HuH-7.5 (cell line): ENCODE measurements at places on chromosomes 1 and 21.

DNA sequence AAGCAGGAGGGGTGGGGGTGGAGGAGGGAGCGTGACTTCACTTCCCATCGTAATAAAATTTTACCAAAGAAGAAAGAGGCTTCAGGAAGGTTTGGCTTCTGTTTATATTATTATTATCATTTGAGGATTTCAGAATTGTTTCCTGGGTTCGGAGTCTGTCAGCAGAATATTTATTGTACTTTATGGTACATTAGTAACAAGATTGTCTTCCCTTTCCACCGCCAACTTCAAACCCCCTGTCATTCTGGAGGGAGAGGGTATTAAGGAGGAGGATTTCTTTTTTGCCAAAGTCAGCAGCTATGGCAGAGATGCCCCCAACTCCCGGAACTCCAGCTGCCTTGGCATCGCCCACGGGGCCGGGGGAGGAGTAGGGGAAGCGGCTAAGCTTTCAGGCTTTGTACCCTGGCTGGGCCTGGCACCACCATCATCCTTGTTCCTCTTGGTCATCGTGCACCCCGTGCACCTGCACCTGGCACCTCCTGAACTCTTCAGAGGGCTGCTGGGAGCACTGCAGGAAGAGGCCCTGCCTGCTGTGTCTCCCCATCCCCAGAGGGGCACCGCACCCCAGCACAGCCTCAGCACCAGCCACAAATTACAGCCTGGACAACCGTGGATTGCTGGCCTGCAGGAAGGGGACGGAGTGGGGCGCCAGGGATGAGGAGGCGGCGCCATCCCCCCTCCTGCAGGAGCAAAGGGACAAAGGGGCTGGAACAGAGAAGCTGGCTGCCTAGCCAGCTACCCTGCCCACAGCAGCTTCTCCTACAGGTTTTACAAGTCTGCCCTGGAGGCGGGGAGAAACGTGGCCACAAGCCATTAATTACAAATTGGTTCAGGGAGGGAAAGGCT lies 24.0 kb upstream of the PAX7 start:
- DNase-seq = no peak

DNA sequence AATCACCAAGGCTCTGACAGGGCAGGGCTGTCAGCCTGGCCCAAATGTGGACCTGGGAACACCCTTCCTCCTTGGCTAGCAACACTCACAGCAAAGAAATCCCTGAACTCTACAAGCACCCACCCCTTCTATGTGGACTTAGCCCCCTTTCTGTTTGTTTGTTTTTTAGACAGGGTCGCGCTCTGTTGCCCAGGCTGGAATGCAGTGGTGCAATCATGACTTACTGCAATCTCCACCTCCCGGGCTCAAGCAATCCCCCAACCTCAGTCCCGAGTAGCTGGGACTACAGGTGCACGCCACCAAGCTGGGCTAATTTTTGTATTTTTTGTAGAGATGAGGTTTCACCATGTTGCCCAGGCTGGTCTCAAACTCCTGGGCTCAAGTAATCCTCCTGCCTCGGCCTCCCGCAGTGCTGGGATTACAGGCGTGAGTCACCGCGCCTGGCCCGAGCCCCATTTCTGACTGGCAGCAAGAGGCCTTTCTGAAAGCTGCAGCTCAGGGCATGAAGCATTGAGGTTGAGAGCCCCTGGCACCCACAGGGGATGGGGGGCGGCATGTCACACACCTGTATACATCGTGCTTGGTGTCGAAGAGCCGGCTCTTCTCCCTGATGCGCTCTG lies 16.2 kb downstream of the RIPK4 start:
- peak; percentile 76 for DNase-seq

DNA sequence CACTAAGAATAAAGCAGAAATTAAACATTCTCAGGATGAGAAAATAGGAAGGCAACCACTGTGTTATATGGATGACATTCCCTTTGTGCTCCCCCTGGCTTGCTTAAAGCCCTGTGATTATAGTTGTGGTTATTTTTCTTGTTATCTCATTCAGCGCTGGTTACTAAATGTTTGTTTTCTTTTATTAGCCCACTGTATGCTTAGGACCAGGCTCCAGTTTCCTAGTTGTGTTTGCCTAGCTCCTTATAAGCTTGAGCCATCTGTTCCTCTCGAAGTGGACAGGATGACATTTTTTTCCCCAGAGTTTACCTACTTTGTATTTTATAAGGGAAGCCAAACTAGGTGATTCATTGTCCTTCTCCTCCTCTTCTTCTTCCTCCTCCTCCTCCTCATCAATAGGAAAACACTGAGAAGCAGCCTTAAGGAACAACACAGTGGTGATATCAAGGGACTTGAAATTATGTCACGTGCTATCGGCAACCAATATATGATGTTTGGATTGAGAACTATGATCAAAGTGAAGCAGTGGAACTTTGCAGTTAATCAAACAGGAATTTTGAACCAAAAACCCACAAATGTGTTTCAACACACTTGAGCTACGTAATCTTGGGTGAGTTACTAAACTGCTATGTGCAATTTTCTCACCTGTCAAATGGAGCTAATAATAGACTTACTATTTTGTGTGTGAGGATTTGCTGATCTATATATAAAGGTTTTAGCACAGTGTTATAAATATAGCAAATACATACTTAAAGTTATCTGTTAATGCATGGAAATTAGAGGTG lies 35.1 kb upstream of the RGS7 start:
- no peak for DNase-seq

DNA sequence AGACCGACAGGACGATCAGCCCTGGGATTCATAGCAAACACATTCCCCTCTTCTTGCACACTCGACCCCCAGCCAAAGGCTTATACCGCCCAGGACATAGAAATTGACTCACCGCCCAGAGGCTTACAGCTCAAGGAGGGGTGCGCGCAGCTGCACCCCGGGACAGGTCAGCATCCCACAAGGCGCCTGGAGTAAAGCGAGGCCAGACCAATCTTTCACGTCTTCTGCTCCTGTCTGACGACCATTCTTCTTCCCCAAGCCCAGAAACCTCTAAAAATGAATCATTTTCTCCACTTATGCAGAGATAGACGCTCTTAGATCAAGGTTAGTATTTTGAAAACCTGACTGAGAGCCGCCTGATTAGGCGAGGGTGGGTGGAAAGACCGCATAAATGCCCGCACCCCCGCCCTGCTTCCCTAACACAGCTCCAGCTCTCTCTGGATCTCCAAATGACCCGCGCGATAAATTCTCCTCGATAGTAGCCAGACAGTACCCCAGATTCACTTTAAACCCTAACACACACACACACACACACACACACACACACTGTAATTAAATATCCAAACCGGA lies 1.9 kb upstream of the LHX8 start:
- DNase-seq = no peak

DNA sequence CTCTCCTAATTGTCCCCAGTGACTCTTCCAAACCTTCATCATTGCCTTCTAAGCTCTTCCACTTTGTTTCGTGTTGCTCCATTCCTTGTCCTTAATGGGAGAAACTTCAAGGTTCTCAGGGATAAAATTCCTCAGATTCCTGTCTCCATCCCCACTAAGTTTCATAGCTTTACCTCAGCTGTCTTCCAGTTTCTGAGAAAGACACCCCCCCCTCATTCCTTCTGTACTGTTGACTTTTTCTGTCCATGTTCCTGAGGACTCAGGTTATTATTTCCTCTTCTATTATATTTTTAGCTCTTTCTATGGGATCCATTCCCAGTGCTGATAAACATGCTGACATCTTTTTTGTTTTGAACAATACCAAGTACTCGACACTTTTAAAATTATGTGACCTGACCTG lies 215.3 kb upstream of the PTGFR start:
- no peak for DNase-seq

GRCh38 chr21:29098156-29098555 lies 24.7 kb upstream of the CCT8 start:
- no peak for DNase-seq

DNA sequence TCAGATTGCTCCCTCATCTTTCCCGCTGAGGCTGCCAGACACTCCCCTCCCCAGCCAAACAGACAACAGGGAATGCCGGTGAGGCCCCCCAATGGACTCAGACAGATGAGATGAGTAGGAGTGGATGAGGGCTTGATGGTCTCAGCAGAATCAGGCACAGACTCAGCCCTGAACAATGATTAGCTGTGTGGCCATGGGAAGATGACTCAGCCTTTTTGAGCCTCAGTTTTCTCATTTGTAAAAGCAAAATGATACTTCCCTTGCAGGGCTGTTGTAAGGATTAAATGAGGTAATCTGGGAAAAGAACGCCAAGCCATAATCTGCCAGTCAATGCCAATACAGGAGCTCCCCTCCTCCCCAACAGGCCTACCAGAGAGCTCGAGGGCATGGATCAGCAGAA lies 12.4 kb downstream of the C1orf198 start:
- DNase-seq = no peak

GRCh38 chr1:211340622-211341507 lies 14.2 kb downstream of the TRAF5 start:
- DNase-seq = no peak

- DNase-seq = no peak
These were observed 164.8 kb upstream of the ATP1B1 start for GRCh38 chr1:168941640-168942039.

GRCh38 chr1:206739411-206740076 lies 31.0 kb upstream of the IL19 start:
- DNase-seq = no peak

- no peak for DNase-seq
These were observed 19.6 kb downstream of the FH start for GRCh38 chr1:241499910-241500309.
